Right ventricle myocardium superior (tissue), 1 donor: ENCODE measurements at places on chromosomes 3 and 15.
A peak's percentile ranks its signal among the peaks of the same experiment; 100 is the strongest.

DNA sequence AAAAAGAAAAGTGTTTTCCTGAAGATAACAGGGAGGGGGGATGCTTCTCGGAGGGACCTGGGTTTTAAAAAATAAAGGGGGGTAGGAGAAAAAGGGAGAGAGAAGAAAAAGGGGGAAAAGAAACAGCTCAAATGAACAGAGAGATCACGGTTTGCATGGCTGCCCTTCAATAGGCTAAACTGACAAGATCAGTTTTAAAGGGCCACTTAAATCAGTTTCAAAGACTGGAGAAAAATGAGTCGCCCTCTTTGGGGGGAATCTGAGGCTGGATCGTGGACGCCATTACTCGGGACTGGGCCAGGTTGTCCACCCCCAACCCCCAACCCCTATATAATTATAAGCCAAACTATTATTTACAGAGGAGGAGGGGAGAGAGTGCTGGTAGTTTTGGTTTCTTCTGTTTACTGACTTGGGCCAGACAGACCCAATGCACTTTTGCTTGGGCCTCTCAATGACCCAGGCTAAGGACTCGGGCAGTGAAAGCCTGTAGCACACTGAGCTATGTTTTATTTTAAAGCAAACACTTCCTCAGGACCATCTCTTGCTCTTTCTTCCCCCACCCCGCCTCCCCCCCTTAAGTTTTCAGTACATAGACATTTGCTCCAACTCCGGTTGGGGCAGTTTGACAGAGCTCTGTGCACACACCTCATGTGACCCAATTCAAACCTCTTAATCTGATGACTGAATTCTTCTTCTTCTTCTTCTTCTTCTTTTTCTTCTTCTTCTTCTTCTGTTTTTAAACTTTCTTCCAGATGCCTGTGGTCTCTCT lies 6.3 kb downstream of the NR2F2 start:
- no peak for DNase-seq

- DNase-seq = no peak
Measured at GRCh38 chr3:108287146-108287545, 9.2 kb upstream of the HHLA2 start.

DNA sequence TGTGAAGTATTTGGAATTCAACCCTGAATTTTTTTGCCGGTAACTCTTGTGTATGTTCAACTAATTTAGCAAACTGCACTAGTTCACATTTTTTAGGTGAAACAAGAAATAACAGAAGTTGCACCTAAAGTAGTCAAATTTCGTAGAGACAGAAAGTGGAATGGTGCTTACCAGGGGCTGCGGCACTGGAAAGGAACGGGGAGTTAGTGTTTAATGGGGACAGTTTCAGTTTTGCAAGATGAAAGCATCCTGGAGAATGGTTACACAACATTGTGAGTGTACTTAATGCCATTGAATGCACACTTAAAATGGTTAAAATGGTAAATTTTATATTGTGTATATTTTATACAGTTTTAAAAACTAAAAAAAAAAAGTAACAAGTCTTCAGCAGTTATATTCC lies 27.4 kb downstream of the PPARG start:
- DNase-seq = no peak

DNA sequence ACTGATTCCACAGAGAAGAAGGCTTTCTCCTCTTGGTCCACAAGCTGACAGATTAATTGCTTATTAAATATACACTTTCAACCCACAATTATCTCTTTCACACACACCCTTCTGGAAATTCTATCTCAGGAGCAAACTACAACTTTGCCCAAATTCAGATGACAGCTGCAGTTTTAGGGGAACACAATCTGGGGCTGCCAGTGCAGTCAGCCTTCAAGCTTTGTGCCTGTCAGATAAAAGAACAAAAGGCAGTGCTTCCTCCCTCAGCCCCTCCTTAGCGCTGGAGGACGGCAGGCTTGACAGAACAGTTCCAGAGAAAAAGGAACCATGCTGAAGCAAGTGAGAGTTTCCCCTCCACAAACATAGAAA lies 99.6 kb downstream of the TMCC1 start:
- DNase-seq = no peak

DNA sequence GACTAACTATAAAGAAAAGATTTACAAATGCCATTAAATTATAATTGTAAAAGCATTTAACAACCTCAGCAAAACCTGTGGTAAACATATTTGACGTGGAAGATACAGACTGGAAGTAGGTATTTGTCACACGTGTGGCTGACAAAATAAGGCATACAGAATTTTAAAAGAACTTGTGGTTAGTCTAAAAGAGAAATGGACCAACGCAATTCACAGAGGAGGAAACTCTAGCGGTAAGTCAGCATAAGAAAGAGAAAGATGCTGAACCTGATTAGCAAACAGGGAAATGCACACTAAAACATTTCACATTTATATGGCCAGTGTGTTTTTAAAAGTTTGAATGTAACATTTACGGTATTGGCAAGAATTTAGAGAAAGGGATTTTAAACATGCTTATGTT lies 35.3 kb downstream of the KCNH8 start:
- no peak for DNase-seq

GRCh38 chr15:97867870-97868269 lies 92.6 kb upstream of the ARRDC4 start:
- DNase-seq = peak; percentile 40

GRCh38 chr3:151863611-151864010 lies 9.8 kb upstream of the SUCNR1 start:
- DNase-seq = no peak

DNA sequence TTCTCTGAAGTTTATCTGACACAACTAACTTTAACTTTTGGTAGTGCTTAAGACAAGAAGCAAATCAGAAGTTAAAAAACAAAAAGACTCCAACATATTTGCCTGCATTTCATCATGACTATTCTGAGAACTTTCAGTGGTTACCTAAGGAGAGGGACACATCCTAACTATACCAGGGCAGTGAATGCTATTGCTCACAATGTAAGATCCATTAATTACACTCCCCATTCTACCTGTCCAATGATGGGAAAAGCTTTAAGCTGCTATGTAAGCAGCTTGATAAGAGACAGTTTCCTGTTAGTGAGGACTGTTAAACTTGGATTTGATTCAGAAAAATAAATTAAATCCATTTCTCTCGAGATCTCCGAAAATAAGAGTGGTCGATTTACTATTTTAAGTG lies 37.5 kb downstream of the SERPINI1 start:
- no peak for DNase-seq

DNA sequence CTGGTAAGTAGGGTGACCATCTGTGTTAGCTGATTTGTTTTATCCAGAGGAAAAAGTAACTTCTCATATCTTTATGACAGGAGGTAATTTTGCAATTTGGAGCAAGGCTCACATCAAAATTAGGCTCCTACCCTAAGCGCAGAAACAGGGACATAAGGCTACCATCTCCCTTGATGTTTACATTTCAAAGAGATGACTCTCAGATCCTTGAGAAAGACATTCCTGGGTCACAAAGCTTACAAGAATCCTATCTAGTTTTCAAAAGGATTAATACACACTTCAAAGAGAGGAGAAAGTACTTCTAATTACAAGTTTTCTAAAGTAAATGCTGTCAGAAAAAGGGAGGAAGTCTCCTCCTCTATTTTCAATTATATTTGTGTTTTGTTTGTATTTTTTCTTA lies 7.0 kb downstream of the ZPLD1 start:
- no peak for DNase-seq

DNA sequence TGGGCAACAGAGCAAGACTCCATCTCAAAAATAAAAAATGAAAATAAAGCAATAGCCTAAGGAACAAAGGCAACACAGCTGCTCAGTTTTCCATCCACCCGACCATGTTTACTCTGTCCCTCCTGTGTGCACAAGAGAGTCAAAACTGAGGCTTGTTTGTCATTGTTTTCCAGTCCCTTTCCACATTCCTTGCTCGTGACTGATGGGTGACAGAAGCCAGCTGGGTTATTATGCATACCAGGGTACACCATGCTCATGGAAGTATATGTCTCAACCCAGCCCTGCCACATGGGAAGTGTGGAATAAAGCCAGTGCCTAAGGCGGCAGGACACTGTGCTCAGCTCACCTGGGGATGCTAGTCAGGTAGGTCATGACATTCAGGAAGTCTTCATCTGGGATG lies 49.5 kb downstream of the MCF2L2 start:
- no peak for DNase-seq

GRCh38 chr15:58247855-58248842 lies 110.0 kb downstream of the AQP9 start:
- peak; percentile 89 for DNase-seq

DNA sequence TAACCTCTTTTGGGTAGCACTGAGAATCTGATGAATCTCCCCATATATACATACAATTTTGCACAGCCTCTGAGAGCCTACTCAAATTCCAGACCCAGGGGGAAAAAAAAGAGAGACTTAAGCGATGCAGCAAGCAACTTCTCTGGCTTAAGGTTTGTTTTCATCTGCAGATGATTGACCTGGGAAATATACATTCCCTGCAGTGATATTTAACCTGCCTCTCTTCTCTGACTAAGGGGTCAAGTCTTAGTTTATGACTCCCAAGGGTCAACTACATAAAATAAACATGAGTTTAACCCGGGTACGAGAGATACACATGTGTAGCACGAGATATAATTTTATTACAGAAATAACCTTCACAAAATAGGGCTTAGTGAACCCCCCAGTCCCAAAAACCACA lies 737.8 kb downstream of the TUSC7 start:
- no peak for DNase-seq

- DNase-seq = peak; percentile 42
Measured at GRCh38 chr3:46913644-46914043, 36.1 kb downstream of the PTH1R start.

GRCh38 chr3:120202363-120202762 lies 82.7 kb downstream of the GPR156 start:
- DNase-seq = no peak

- no peak for DNase-seq
Measured at GRCh38 chr15:40242213-40242599, 3.3 kb downstream of the PAK6 start.

GRCh38 chr3:111936967-111937366 lies 41.9 kb upstream of the ABHD10 start:
- DNase-seq = no peak

DNA sequence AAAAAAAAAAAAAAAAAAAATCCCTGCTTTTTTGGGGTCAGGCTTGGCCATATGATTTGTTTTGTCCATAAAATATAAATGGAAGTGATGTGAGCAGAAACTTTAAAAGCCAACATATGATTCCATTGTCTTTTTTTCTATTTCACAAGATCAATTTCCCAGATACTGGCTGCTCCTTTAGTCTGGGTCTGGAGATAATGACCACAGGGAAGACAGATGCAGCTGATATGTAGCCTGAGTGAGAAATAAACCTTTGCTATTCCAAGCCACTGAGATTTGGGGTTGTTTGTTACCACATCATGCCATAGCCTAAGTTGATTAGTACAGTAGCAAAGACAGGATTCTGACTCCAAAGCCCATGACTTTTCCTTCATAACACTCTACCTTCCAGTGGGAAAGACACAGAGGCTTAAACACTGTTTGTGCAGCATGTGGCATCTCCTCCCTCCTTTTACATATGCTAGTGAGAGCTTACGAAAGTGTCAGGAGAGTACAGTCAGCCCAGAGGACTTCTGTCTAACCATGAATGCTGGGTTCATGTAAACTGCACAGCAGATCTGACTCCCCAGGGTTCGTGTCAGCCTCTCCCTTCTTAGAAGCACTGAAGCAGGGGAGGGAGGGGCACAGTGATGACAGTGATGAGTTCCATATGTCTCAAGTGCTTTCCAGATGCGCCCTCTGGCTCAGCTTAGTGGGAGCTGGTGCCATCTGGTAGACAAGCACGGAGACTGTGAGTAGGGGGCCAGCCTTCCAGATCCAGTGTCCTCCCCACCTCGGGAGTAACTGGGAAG lies 36.7 kb upstream of the SLC7A14 start:
- DNase-seq = peak; percentile 52

GRCh38 chr3:152234657-152235375 lies 33.9 kb upstream of the MBNL1 start:
- DNase-seq = no peak

GRCh38 chr3:46484388-46484787 lies 13.4 kb upstream of the RTP3 start:
- DNase-seq = no peak

DNA sequence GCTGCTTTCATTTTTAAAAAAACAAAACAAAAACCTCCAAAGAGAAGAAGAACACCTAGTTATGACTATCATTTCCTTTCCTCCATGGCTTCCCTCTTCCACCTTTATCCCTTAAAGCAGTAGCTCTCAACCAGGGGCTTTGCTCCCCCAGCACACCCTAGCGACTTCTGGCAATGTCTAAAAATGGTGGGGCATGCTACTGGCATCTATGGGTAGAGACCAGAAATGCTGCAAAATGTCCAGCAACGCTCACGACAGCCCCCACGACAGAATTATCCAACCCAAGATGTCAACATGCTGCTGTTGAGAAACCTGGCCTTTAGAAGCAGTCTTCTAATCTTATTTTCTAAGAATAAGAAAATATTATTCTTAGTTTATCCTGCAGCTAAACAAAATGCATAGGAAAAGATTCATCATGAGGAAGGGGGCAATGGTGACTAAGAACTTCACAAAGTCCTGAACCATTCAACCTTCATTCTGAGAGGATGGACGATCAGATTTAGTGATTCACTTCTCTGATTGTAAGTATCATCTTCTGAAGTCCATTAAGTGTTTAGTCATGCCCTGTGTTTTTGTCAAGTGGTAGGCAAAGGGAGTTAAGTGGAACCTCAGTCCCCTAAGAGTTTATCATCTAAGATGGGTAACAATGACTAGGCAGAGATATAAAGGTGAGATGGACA lies 81.7 kb downstream of the CCNL1 start:
- no peak for DNase-seq

DNA sequence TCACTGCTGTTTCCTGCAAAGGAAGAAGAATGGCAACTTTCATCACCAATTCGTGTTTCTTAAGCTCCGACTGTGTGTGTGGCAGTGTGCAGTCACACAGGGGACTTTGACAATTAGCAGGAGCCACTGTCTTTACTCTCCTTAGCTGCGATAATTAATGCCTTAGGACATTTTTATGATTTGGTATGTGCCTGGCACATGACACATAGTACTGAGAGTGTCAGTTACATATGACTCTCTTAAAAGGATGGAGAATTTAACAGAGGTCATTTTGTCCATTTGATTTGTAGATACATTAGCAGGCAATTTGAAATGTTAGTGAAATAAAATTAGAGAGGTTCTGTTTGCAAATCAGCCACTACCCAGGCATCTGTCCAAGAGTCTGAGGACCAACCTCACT lies 128.9 kb upstream of the VEPH1 start:
- DNase-seq = no peak

DNA sequence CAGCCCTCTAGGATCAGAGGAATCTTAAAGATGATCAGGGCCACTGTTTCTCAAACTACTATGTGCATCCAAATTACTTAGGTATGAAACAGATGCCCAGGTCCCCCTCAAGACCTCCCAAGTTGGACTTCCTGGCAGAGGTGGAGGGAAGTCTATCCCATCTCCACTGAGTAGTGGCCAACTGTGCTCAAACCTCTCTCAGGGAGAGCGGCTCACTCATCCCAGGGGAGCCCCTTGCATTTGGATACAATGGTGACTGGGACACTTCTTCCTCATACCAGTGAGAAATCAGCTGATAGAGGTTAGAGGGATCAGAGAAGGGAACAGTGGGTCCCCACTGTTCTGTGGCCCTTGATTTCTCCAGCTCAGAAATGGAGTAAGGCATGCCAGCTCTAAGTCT lies 8.7 kb upstream of the WNT7A start:
- no peak for DNase-seq
